ENCODE measurements at places on chromosomes 3 and 15. TPM values are rescaled to one million over a fixed set of nuclear protein-coding genes. Genes with fewer than 3 reads are reported as not detected.
A peak's percentile ranks its signal among the peaks of the same experiment; 100 is the strongest.

DNA sequence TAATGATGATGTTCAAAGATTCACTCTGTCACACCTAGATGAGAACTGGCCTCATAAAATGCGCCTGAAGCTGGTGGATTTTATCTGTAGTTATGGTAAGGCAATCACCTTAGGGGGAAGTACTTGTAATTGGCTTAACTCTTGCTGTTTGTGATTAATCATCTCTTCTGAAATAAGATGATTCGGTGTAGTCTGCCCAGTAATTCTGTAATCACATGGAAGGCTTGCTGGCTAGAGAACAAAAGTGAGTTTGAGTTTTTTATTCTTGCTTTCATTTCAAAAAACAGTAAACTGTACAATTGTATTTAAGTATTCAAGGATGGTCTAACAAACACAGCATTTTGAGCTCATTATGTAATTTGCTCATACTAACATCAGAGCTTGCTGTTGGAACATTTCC lies 72.1 kb downstream of the OTOL1 start:
- peaks cover 5% of the 10 kb centered on the region for H3K27me3 ChIP-seq
- H3K27ac ChIP-seq, result no peak overlapping the region
- no peak for ATAC-seq
- no peaks in the 10 kb centered on the region for H3K36me3 ChIP-seq
- H3K4me3 ChIP-seq, result no peak overlapping the region
- H3K4me1 ChIP-seq, result no peaks in the 10 kb centered on the region

- ATAC-seq, result no peak
- no peak overlapping the region for H3K27ac ChIP-seq
- H3K4me1 ChIP-seq, result no peaks in the 10 kb centered on the region
Observed at GRCh38 chr3:45544717-45545296, 49.7 kb upstream of the LIMD1 start.

- peaks cover 44% of the 10 kb centered on the region for H3K36me3 ChIP-seq
- H3K27me3 ChIP-seq, result no peaks in the 10 kb centered on the region
- peaks cover 32% of the 10 kb centered on the region for H3K4me1 ChIP-seq
- ATAC-seq, result peak; percentile 75
- H3K27ac ChIP-seq, result peak overlapping the region; percentile 42
Observed at GRCh38 chr15:85063522-85064079, 81.9 kb downstream of the PDE8A start.

- H3K27me3 ChIP-seq, result no peaks in the 10 kb centered on the region
- no peak for ATAC-seq
- H3K27ac ChIP-seq, result no peak overlapping the region
- H3K36me3 ChIP-seq, result no peaks in the 10 kb centered on the region
- H3K4me1 ChIP-seq, result no peaks in the 10 kb centered on the region
Observed at GRCh38 chr3:84601303-84601702, 357.5 kb upstream of the CADM2 start.

DNA sequence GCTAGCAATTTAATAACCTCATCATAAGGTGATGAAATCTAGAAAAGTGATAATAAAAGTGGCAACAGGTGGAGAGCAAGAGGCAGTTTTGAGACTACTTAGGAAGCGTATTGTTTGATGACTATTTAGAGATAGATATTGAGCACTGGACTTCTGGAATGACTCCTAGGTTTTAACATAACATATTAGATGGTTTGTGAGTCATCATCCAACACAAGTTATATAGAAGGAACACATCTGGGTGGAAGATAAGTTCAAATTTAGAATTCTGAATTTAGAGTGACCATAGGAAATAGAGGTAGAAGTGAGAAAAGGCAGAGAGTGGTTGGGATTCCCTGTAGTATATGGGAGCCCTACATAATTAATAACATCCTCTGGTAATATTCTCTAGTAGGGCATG lies 282.8 kb upstream of the ALCAM start:
- no peak overlapping the region for H3K4me3 ChIP-seq
- H3K27me3 ChIP-seq, result no peaks in the 10 kb centered on the region
- no peaks in the 10 kb centered on the region for H3K4me1 ChIP-seq
- H3K36me3 ChIP-seq, result no peaks in the 10 kb centered on the region

- H3K4me3 ChIP-seq, result no peak overlapping the region
- ATAC-seq, result no peak
- H3K27ac ChIP-seq, result no peak overlapping the region
- no peaks in the 10 kb centered on the region for H3K36me3 ChIP-seq
- no peaks in the 10 kb centered on the region for H3K4me1 ChIP-seq
Observed at GRCh38 chr3:61600195-61600594, 38.8 kb downstream of the PTPRG start.

DNA sequence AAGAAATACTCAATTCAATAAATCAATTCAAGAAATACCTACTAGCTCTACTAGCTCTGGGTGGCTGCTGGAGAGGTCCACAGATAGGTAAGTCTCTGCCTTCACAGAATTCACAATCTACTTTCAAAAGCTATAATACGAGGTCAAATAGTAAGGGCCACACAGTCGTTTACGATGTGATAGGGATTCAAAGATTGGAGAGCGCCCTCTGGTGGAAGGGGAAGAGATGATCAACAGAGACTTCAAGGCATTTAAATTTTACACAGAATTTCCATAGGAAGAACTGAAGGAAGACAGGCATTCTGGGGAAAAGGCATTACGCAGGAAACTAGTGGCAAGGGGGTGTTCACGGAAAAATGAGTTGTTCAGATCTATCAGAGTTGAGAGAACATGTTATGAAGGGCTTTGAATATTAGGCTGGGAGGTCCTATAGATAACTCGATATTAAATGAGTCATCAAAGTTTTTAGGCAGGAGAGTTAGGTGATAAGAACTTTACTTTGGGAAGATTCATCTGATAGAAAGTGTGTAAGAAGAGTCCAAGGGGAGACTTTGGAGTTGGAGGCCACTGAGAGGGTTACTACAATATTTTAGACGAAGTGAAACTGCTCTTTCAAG lies 128.8 kb downstream of the FRMD5 start:
- H3K36me3 ChIP-seq, result no peaks in the 10 kb centered on the region
- H3K4me1 ChIP-seq, result peaks cover 6% of the 10 kb centered on the region
- ATAC-seq, result peak; percentile 56

GRCh38 chr3:151501923-151502632 lies 41.2 kb upstream of the IGSF10 start:
- no peak overlapping the region for H3K4me3 ChIP-seq
- peaks cover 4% of the 10 kb centered on the region for H3K27me3 ChIP-seq
- ATAC-seq, result no peak
- no peak overlapping the region for H3K27ac ChIP-seq
- H3K4me1 ChIP-seq, result no peaks in the 10 kb centered on the region

- H3K27ac ChIP-seq, result no peak overlapping the region
- no peak overlapping the region for H3K4me3 ChIP-seq
- peaks cover 30% of the 10 kb centered on the region for H3K4me1 ChIP-seq
Observed at GRCh38 chr3:177104299-177104992, 92.8 kb downstream of the TBL1XR1 start.

DNA sequence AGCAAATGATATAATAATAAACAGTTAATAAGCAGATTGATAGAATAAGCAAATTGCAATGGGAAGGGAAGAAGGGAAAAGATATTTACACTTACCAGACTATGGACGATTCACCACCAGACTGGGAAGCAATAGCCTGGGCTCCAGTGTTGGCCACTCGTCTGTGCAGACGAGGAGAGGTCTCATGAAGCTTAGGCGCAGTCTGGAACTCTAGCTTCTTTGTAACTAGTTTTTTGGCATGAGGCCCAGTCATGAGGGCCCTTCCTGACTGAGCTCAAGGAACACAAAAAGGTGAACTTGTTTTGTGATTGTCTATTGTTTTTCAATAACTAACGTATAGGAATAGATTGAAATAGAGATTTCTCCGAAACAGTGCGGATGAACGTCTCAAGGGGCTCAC lies 63.3 kb upstream of the GATM start:
- ATAC-seq, result no peak
- H3K27ac ChIP-seq, result no peak overlapping the region
- no peaks in the 10 kb centered on the region for H3K36me3 ChIP-seq
- H3K4me1 ChIP-seq, result no peaks in the 10 kb centered on the region
- H3K4me3 ChIP-seq, result no peak overlapping the region

DNA sequence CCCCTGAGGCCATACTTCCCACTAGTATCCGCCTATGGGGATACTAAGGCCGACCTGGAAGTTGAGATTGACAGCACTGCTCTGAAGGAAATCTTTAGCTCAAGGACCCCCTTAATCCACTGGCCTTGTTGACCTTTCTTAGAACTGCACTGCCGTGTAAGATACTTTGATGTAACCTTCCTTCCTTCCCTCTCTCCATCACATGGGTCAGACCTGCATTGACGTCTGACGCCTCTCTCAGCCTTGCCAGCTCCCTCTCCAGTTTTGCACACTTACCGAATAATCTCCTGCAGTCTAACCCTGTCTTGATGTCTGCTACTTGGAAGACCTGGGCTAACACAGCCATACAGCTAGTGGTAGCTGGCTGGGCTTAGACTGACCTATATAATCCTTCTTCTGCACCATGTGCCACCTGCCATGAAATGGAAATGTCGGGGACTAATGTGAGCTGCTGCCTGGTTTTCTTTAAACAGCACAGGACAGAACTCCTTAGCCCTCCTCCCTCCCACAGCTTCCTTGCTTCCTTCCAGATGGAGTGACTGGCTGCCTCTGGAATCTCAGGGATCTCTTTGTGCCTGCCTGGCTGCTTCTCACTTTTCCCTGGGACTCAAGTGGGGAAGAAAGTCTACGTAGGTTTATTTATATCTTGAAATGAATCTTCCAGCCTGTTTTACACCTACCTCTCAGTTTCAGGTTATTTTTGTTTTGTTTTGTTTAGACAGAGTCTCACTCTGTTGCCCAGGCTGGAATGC lies 39.2 kb upstream of the HERC1 start:
- H3K27ac ChIP-seq, result no peak overlapping the region
- H3K36me3 ChIP-seq, result no peaks in the 10 kb centered on the region
- H3K4me3 ChIP-seq, result no peak overlapping the region
- ATAC-seq, result no peak

GRCh38 chr3:123773681-123774431 lies 110.3 kb downstream of the MYLK start:
- no peak for ATAC-seq
- H3K27me3 ChIP-seq, result peaks cover 4% of the 10 kb centered on the region
- no peak overlapping the region for H3K4me3 ChIP-seq
- H3K4me1 ChIP-seq, result no peaks in the 10 kb centered on the region

- no peaks in the 10 kb centered on the region for H3K4me1 ChIP-seq
- no peaks in the 10 kb centered on the region for H3K27me3 ChIP-seq
- no peak overlapping the region for H3K27ac ChIP-seq
- no peaks in the 10 kb centered on the region for H3K36me3 ChIP-seq
- ATAC-seq, result no peak
Observed at GRCh38 chr15:27126449-27126848, 155.5 kb downstream of the GABRG3 start.

The RUVBL1 gene
- 95.2 TPM for total RNA-seq

The STARD5 gene
- 8.8 TPM for total RNA-seq

The MFSD1 gene
- total RNA-seq, result 14.8 TPM

The FEZF2 gene
- total RNA-seq, result not detected

The GOLGA6L10 gene
- total RNA-seq, result 1.2 TPM

The ACTRT3 gene
- 2.0 TPM for total RNA-seq
